ENCODE measurements at places on chromosomes 7 and 10.

DNA sequence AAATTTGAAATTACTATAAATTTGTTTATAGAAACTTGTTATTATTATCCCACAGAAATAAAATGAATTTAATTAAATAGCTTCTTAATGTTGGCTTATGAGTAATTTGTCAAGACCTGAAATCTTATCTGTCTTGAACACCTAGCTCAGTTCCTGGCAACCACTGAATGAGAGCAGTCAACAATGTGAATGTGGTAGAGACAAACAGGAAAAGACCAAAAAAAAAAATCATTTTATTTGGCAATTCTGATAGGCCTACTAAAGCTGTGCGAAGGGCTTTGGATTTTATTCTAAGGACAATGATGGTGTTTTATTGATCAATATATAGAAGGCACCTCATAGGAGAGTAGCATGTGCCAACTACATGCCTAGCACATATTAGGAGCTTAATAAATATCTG lies 127.8 kb upstream of the RSU1 start:
- no peak for DNase-seq

DNA sequence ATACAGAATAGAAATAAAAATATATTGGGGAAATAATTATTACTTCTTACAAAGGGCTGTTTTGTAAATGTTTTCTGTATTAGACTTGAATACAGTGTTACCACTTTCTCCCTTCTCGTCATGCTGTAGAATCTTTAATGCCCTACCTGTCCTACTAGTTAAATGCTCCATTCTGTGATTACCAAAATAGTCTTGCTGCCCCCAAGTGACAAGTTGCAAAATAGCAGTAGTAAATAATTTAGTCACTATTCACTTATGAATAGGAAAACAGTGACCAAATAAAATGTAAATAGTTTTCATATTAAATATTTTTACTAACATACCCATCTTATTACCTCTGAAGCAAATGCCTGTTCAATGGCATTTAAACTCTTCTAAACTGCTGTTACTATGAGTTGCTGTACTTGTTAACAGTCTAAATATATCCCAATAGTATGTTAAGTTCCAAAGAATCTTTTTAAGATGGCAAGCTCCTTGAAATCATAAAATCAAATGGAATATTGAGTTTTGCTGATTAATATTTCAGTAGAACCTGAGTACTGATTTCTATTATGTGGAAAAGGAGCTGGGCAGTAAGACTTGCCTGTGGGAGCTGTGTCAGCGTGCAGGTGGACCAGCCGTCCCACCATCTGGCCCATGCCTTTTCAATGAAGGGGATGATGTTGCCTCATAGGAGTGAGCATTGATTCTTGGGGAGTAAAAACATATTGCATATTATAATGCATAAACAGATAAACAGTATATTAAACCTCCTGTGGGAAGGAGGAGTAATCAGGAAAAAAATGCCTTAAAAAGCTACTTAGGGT lies 18.1 kb upstream of the OIT3 start:
- peak; percentile 61 for DNase-seq

- DNase-seq = no peak
Measured at GRCh38 chr7:69438584-69439412, 159.5 kb upstream of the AUTS2 start.

DNA sequence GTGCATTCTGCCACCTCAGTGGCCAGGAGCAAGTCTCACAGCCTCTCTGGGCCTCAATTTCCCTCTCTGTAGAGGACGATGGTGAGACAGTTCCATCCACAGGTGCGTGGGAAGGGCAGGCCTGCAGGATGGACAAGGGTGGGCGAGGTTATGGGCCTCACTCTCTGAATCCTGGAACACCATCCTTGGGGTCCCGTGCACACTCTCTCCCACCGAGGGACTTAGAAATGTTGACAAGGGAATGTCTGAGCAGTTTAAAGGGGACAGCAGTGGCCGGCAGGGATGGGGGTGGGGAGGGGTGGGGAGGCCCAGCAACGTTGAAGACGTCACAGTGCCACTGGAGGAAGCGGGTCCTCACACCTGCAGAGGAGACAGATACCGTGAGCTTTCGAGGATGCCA lies 111.5 kb downstream of the FOXL3 start:
- DNase-seq = no peak

- DNase-seq = peak; percentile 91
Measured at GRCh38 chr10:23192712-23193434, 761 bp downstream of the PTF1A start.

DNA sequence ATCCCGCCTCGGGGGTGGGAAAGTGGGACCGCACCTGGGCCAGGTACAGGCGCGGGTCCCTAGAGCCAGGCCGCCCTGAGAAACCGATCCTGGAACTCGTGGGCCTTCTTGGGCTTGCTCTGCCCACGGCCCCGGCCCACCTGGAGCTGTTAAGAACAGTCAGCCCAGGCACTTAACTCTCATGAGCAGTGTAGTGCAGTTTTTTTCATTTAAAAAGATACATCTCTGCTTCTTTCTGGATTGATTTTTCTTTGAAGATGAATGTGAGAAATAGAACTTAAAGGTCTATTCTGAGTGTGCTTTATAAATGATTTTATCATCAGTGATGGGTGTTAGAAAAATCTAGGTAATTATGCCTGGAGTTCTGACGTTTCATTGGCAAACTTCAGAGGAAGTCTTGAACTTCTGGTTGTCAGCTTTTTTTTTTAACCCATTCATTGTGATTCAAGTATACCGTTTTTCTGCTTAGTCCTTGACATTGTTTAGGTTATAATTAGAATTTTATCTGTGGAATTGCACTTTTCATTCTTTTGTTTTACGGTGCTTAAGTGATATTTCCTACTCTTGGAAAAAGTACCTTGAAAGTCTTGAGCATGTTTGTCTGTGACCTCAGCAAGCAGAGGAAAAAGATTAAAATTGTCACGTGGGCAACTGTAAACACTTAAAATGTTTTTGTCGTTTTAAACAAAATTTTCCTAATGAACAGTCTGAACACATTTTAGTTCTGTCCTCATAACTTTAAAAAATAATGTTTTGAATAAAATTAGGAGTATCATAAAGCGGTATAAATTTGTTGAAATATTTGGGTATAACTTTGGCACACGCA lies 906 bp downstream of the CDK1 start:
- DNase-seq = peak; percentile 31

DNA sequence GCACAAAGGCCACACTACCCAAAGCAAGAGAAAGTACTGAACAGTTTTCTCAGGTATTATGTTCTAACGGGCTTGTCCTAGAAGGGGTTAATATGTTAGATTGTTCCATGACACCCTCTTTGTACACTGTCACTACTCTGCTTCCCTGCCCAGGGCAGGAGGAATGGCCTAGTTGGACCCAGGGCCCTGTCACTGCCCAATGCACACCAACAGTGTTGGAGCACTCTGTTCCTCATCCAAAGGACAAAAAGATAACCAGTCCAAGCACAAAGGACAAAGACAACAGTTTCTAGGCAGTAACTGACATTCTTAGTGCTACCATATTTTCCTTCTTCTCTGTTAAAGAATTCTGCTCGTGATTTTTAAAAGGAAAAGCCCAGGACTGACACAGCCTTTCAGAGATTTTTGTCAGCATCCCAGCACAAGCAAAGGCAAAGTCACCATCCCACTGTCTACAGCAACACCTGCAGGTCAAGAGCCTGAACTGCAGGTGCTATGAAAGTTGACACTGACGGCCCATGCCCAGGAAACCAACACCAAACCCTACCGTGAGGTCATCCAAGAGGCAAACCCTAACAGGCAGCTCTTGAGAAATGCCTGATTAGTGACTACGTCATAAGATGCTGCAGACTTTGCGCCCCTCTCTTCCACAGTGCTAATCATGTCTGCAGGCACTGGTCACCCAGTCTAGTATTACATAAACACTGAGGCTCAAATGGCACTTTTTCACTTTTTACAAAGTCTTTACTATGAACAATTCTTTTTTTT lies 13.2 kb downstream of the NUDCD3 start:
- DNase-seq = peak; percentile 94

DNA sequence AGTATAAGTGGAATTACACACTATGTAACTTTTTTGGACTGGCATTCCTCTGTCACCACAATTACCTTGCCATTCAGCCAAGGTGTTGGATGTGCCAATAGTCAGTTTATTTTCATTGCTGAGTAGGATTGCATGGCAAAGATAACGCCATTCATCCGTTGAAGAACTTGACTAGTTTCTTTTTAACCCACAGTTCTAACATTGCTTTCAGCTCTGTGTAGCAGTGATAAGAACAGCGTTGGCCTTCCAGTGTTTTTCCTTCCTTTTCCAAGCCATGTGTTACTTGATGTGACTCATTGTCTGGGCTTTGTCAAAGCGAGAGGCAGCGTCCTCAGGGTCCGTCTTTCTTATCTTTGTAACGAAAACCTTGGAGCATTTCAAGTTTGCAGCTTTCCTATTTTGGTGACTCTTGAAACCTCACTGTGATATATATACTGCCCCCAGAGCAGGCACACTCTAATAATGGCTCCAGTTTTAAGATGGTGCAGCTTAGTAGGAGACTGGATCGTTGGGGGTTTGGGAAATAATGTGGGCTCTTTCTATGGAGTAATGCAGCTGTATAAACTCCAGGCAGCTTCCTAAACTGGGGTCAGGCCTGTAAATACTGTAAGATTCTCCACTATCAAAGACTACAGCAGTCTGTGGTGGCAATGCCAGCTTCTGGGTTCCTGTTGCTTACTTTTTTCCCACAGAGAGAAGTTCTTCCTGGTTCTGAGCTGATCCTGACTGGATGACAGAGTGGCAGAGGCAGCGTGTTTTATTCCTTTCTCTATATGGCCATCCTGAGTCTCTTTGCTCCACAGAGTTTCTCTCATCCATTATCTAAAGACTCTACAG lies 41.7 kb downstream of the AKR1E2 start:
- no peak for DNase-seq

DNA sequence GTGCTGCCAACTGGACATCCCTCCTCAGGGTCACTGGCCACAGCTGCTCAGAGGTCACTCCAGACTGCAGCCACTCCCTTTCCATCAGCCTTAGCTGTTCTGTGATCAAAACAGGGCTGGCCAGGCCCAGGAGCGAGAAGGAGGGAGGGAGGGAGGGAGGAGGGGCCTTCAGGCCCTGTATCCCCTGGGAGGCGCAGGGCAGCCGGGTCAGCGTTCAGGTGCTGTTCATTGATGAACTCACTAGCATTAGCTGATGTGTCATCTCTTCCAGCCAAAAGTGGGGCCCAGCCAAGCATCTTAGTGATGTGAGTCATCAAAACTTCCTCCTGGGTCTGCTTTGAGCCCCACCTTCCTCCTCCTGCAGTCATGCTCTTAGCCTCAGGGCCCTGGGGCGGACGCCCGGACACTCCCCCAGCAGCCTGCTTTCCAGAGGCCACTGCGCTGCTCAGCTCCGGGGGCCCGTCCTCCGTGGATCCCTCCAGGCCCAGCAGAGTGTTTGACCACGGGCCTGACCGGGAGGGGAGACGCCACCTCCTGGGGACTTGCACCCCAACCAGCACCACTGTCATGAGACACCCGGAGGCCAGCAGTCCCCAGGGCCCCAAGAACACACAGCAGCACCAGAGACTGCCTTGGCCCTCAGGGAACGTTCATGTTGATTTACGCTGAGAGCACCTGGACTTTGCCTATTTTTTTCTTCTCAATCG lies 149.2 kb downstream of the PRKAG2 start:
- peak; percentile 45 for DNase-seq

DNA sequence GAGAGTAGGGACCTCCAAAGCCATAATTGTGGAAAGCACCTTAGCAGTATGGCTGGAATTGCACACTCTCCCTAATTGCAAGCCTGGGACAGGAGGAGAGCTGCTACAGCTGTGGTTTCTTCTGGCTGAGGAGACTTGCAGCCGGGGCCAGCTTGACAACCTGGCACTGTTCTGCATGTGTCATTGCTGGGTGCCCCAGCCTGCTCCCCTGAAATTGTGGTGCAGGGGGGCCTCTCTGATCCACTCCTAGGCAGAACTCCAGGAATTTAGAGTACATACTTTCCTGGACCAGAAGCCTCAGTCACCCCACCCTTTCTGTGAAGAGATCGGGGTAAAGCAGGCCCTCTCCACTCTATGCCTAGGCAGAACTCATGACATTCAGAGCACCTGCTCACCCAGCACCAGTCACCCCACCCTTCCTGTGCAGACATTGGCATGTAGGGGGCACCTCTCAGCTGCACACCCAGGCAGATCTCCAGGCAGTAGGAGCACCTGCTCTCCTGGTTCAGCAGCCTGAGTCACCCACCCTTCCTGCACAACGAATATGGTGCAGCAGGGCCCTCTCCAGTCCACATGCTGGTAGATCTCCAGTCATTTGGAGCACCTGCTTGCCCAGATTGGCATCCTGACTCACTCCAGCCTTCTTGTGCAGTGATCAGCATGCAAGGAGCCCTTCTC lies 34.4 kb upstream of the DYNC1I1 start:
- peak; percentile 93 for DNase-seq

- peak; percentile 28 for DNase-seq
Measured at GRCh38 chr7:16561943-16562342, 35.3 kb downstream of the LRRC72 start.

GRCh38 chr7:120740348-120740747 lies 117.6 kb downstream of the TSPAN12 start:
- DNase-seq = peak; percentile 94

- DNase-seq = no peak
Measured at GRCh38 chr10:80485076-80485945, 31.2 kb downstream of the TSPAN14 start.

- no peak for DNase-seq
Measured at GRCh38 chr7:46318276-46318675, 397.2 kb upstream of the IGFBP3 start.

GRCh38 chr10:46283580-46284285 lies 3.1 kb upstream of the ANTXRL start:
- peak; percentile 23 for DNase-seq

DNA sequence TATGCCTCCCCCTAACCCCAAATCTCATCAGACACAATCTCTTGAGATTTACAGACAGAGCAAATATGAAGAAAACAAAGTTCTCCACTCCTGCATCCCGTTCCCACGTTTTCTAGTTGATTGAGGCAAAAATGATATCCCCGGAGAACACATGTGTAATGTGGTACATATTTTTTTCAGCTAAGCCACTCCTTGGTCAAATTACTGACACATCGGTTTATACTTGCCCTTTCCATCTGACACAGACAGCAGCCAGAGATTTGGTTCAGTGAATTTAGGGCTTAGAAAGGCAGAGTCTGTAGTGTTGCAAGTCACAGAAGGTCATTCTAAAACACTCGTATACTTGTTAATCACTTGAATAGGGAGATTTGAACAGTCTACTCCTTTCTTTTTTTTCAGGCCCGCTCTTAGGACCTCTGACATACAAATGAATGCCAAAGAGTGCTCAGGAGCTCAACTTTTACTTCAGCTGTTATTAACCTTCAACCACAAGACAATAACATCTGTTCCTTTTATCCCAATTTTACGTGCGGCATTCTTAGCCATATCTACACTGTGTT lies 1.8 kb upstream of the DDX50 start:
- DNase-seq = no peak

DNA sequence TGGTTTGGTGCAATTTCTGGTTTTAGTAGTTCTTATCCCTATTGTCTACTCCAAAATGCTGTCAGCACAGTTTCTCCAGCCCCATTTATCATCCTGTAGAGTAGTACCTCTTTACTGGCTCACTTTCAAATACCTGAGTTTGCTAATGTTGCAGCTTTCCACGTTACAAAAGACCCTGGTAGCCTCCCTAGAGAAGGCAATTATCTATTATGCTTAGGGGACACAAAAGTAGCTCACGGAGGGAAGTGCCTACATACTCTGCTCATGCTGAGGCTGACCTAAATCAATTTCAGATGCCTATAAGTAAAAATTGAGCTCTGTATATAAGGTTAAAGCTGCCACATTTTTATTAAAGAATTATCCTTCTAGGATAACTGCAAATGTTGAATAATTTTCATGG lies 603.6 kb downstream of the CNTNAP2 start:
- DNase-seq = no peak

- DNase-seq = peak; percentile 49
Measured at GRCh38 chr7:18700147-18700546, 204.6 kb downstream of the HDAC9 start.

- no peak for DNase-seq
Measured at GRCh38 chr10:1151076-1152033, 95.2 kb downstream of the WDR37 start.
